COLO829 (cell line): ENCODE measurements at places on chromosomes 16 and 17.

DNA sequence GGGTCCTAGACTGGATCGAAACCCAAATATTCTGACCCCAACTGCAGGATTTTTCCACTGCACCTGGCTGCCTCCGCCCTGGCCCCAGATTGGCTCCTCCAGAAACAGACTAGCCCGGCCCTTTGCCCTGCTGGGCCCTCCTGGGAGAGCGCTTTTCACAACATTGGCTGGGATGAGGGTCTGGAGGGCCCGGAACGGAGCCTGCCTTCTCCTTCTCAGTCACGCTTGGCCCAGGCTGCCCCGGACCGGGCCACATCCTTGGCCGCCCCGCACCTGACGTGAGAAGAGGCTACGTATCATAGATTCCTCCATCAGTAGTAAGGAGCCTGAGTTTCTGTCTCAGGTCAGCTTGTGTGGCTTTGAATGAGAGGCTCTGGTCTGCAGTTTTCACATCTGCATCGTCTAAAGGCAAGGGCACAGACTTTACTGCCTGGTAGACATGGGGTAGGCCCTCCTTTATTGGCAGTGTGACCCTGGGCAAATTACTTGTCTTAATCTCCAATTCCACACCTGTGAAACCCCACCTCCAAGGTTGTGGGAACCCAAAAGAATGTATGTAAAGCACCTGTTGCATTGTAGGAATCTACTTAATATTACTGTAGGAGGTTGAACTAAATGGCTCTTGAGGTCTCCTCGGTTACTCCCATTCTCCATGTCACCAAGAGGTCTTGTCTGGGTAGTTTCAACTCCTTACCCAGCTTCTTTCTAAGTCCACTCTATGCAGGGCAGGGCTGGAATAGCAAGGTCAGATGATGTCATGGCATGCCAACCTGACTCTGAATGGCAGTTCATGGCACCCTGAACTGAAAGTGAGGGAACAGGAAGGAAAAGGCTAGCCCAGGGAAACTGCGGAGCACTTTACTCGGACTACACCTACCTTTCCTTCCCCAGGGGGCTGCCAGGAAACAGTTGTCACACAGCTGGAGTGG is 661 bp downstream of the LRRC3C start:
- DNase-seq = no peak

- no peak for DNase-seq
Observed at GRCh38 chr17:75105126-75106080, 4.4 kb upstream of the ARMC7 start.

GRCh38 chr16:11542069-11542744 is 44.5 kb downstream of the LITAF start:
- no peak for DNase-seq

DNA sequence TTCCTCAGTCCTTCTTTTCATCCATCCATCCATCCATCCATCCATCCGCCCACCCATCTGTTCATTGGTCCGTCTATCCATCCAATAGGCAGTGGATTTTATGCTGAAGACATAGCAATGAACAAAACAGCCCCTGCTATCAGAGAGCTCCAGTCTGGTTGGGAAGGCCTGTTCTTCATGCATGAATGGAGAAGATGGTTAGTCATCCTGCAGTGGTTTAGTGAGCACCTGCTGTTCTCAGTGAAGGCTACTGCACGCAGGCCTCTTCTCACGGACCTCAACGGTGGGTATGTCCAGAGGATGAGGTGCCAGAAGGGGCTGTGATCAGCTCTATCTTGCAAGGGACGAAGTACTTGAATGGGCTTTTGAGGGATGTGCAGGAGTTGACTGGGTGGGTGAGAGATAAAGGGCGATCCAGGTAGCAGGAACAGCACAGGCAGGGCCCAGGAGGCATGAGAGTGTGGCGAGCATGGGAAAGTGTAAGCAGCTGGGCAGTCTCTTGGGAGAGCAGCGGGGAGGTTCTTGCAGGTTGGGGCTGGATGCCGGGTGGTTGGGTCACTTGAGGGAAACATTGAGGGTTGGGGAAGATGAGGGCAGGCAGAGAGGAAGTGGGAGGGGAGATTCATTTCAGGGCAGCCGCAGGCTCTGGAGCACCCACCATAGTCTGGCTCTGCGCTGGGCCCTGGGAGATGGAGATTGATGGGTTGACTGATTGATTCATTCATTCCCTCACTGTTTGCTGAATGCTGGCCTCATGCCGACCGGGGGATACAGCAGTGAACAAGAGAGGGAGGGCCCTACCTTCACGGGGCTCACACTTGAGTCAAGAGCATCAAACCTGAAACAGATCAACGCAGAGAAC is 115.0 kb upstream of the CIBAR2 start:
- no peak for DNase-seq
